ENCODE measurements at places on chromosomes 3 and 15.

GRCh38 chr3:157755233-157755632 is 252.0 kb upstream of the VEPH1 start:
- no peak for DNase-seq

GRCh38 chr15:100152463-100152862 is 189.3 kb downstream of the ADAMTS17 start:
- no peak for DNase-seq

- peak; percentile 5 for DNase-seq
These were observed 18.0 kb upstream of the RYR3 start for GRCh38 chr15:33292717-33293307.

DNA sequence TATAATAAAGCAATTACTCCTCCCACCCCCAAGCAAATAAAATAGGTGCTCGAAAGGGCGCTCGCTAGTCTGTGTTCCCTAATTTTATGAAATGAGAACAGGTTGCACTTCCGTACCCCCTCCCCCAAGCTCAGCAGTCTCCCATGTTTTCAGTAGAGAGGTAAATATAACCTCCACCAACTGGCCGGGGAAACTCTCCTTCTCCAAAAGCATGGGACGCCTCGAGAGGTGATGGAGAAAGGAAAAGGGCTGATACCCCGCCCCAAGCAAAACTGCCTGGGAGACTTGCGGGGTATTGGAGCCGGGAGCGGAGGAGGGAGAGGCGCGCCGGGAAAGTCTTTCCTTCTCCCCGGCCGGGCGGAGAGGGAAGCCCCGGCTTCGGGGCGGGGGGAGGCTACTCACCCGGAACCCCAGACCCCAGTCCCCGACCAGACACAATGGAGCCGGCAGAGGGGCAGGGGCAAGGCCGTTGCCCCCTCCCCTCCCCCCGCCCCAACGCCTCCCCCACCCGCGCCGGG is 605 bp downstream of the DCUN1D1 start:
- no peak for DNase-seq

- DNase-seq: no peak
These were observed 70.2 kb downstream of the APBA2 start for GRCh38 chr15:28955993-28956421.

DNA sequence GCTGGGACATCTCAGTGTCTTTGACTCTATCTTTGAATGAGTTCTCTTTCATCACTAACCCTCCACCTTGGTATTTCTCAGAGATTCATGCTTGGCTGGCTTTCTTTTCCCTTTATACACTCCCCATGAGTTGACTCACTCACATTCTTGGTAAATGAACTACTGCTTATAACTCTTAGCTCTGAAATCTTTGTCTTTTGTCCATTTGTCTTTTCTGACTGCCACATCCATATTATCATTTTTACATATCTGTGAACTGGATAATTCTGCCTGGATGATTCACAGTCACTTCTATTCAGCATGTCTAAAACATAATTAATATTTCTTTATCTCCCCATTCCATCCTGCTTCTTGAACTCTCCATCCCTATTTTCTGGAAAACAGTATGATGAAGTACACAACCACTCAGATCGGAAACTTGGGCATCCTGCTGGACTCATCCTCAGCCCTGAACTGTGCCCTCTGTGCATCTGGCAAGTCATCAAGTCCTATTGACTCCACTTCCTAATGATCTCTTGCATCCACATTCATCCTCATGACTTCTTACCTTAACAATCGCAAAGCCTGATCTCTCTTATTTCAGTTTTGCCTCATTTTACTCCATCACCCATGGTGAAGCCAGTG is 66.9 kb downstream of the KCNAB1 start:
- no peak for DNase-seq

- no peak for DNase-seq
These were observed 96.2 kb downstream of the CLSTN2 start for GRCh38 chr3:140031170-140031569.

DNA sequence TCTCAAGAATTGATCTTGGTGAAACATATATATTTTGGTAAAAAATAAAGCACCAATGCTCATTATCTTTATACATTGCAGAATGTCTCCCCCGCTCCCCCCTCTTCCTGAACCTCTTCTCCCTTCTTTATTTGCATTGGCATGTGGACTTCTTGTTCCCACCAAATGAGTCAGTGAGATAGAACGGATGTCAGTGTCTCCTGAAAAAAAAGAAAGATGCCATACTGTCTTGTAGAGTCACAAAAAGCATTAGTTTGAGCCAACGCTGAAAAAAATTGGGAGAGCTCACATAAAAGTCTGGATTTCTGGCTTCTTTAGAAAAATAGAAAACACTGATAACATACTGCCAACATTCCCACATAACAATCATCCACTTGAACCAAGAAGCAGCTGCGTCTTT is 32.0 kb upstream of the STXBP5L start:
- DNase-seq: no peak

GRCh38 chr15:93862791-93863190 is 368.6 kb upstream of the MCTP2 start:
- DNase-seq: no peak

DNA sequence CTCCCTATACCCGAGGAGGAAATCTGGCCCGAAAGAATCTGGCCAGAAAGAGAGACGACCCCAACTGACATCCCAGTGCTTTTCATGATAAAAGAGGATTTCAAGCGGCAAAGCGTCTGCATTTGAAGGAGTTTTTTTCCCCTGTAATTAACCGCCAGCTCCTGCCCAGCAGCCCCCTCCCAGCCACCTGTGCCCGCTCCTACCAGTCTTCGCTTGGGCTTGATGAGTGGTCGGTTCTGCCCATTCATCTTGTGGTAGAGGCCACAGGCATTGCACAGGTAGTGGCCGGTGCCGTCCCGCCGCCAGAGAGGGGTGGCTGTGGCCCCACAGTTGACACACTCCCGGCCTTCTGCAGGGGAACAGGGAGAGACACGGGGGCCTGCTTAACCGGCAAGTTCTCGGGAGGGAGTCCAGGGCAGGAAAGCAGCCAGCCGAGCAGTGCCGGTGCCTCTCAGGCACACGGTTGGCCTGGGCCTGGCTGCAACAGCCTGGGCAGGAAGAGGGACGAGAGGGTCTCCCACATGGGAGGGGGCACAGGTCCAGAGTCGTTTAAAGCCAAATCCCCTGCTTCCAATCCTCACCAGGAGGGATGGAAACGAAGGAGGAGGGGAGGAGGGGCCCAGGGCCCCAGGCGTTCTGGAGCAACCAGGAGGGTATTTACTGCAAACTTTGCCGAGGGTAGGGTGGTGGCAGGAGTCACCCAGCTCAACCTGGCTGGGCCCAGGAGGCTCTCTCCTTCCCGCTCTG is 9.2 kb downstream of the GATA2 start:
- no peak for DNase-seq

GRCh38 chr3:39205919-39206516 is 13.6 kb upstream of the XIRP1 start:
- DNase-seq: no peak

DNA sequence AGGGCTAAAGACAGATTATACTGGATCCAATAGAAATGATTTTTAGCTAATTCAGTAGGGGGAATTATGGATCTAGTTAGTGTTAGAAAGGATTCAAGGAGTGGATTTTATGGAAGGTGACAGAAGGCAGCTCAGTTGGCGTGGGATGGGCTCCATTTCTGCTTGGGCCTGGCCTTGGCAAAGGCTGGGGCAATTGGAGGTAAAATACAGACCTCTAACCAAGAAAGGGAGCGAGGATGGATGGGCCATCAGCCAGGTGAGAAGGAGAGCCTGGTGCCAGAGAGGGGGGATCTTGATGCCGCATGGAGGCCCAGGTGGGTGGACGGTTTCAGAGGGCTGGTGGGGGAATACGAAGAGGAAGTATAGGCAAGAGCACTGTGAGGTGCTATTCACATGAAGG is 40.7 kb upstream of the TRA2B start:
- no peak for DNase-seq
